ENCODE measurements at places on chromosomes 4 and X.

DNA sequence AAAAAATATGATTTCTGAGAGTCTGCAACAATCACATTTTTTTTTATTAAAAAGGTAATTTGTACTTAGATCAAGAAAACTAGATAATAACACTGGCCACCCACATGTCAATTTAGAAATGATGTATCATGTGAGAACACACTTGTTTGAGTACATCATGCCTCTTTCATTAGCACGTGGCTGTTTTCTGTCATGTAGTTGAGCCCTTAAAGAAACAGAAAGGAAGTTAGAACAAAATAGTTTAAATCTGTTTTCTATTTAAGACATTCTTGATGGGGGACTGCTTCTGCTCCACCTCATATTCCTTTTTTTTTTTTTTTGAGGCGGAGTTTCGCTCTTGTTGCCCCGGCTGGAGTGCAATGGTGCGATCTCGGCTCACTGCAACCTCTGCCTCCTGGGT, 207.5 kb downstream of the NSUN7 start:
- no peak for DNase-seq

DNA sequence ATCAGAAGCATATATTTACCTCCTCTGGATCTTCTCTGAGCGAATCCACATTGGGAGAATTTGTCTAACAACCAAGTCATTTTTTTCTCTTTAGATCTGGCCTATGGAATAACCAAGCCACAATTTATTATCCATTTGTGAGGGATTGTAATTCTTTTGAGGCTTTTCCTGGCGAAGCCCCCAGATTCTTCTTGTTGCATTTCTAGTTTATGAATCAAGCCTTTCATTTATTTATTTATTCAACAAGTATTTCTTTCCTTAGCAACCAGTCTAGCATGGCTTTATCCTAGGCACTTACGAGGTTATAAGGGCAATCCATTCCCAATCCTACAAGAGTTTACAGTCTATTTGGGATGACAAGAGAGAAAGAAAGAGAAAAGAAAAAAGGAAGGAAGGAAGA, 18.4 kb upstream of the FNIP2 start:
- DNase-seq, result no peak

- no peak for DNase-seq
Observed at GRCh38 chr4:38672397-38673129, 8.6 kb downstream of the KLF3 start.

- no peak for DNase-seq
Observed at GRCh38 chr4:139682309-139682708, 16.7 kb downstream of the MGST2 start.

DNA sequence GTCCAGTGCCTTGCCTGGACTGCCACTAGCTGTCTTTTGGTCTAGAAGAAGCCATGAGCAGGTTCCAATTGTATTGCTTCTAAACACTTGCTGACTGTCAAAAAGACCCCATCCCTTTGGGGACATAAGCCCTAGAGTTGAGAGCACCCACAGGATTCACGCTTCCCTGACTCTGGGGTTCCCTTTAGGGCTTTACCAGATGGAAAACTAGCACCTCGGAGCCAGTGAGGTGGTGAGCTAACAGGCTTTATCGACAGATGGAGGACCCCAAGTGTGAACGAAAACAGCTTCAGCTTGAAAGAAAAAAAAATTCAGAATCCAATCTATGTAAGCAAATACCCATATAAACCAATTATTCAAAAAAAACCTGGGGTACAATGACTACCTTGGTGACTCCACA, 90.8 kb downstream of the NAA11 start:
- DNase-seq, result no peak

- no peak for DNase-seq
Observed at GRCh38 chrX:51332188-51332942, at the start of gene NUDT10. Gene NUDT10, plus strand, starts transcription at chrX:51332822. Its CDS starts 144 bp downstream, at chrX:51332966.

- no peak for DNase-seq
Observed at GRCh38 chr4:105558277-105558676, 5.9 kb downstream of the ARHGEF38 start.

DNA sequence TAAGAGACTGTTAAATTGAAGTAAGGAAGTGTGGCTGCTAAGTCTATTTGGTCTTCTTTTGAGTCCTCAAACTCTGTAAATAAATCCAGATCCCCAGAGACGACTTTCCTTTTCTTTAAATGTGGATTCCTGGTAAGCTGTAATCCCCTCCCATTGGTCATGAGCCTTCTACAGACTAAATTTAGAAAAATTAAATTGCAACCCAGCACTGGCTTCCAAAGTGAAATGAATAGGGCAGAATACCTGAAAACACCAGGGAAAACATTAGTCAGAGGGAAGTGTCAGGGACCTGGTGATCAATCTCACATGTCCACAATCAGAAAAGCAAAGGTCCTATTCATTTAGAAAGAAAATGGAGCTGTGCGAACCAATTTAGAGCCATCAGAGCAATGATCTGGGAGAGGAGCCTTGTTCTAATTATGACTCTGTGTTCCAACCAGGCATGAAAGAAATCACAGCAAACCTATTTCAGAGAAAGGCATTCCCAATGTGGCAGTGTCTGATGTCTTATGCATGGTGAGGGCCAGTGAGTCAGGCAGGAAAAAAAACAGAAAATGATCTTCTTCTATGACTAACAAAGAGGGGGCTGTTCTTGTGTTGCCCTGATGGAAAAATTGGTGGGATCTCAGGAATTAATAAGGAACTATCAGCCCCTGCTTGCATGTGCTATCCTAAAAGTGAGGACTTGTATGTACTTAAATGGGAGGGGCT, 19.8 kb upstream of the CCDC149 start:
- DNase-seq, result no peak

GRCh38 chr4:85642356-85643100, 167.6 kb downstream of the ARHGAP24 start:
- DNase-seq, result no peak

GRCh38 chr4:55517526-55518229, 29.0 kb downstream of the CLOCK start:
- no peak for DNase-seq

DNA sequence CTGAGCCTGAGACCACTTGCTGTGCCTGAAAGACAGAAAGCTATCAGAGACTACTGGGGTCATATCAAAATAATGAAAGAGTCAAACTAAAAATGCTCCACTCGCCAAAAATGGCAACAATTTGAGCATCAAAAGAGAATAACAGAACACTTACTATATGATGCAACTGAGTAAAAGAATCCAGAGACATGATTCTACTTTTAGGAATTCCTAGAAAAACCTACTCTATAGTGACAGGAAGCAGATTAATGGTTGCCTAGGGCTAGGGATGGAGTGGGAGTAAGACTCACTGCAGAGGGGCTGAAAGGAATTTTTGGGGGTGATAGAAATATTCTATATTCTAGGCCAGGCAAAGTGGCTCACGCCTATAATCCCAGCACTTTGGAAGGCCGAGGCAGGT, 29.4 kb upstream of the SLAIN2 start:
- DNase-seq, result no peak

DNA sequence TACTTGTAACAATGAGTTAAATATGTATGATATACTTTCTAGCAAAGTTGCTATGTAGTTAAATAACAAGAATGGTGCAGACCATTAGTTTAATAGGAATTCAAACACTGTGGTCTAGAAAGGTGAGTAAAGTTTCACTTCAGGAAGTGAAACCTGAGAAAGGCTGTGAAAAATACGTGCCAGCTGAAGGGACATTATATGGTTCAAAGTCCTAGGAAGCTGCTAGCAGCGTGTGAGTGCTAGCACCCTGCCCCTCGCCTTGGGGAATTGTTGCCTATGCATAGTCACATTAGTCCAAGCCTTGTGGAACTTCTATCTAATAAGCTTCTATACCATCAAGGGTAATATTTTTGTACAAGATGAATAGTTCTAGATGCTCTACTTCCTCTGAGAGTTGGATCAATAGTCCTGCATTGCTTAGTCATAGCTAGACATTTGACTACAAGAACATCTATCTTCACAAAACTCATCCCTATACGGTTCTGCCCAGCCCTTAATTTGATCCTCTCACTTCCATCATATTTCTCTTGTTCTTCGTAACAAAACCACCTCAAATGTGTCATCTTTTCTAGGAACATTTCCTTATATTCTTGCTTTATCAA, 45.8 kb upstream of the ARSJ start:
- no peak for DNase-seq

DNA sequence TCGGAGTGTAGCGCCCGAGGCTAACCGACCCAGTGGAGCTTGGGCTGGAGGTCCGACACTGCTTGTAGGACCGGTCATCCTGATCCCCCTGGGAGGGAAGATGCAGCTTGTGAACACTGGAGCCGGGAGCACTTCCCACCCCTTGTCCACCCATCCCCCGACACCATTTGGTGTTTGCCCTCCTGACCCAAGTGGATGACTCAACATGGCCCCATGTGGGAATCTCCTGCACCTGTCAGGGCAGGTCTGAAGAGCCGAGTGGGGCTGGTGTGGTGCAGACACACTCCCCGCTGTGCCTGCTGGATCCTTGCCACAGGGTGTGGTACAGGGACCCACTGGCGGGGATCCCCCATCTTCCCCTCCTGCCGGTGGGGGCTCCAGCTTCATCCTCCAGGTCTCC, 90.0 kb upstream of the AFAP1 start:
- DNase-seq, result no peak

DNA sequence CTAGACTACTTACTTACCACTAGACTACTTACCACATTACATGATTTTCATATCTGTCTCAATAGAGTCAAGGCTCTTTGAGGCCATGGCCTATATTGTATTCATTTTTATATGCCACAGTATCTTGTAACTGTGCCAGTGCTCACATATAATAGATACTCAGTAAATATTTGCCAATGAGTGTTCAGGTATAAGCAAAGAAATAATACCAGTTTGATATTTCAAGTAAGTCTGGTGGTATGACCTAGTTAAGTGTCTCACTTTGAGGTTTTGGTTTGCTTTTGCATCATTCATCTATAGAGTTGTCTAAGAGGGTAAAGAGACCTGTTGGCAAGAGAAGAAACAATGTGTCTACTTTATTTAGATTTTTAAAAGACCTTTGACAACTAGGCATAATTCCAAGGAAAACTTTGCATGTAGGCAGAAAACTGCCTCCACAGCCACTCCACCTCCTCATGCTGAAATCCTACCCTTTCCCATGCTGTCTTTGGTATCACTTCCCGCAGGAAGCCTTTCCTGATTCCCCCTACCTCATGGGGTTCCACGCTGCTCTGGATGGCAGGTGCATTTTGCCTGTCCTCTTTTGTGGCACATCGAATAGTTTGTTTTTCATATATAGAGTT, 91.3 kb upstream of the KLHL13 start:
- DNase-seq, result no peak

DNA sequence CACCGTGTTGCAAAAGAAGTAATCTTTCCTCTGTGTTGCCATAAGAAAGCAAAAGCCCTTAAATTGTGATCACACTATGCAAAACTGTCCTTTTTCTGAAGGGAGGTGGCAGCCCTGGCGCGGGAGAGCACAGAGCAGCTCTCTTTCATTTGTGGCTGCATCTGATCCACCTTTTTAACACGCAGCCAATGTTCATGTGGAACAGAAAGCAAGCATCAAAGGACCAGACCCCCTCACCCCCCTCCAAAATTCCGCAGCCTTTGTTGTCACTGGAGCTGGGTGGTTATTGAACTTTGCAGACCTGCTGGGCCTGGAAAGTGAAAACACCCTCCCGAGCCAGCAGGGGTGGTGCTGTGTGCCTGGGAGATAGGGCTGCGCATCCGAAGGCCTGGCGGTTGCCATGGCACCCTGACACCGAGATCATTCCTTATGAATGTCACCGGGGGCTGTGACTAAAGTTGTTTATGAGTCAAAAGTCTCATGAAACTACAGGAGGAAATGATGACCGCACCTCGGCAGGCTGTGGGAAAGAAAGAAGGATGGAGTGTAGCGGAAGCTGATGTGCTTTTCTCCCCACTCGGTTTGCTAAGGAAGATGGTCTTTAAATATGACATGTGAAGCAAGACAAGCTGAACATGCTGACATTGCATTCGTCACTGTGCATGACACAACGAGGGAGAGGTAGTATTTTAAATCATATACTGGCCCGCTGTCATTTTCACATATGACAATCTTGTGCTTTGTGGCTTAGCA, 367.4 kb downstream of the UNC5C start:
- DNase-seq, result no peak

GRCh38 chrX:42524379-42524778, 253.6 kb downstream of the PPP1R2C start:
- no peak for DNase-seq

DNA sequence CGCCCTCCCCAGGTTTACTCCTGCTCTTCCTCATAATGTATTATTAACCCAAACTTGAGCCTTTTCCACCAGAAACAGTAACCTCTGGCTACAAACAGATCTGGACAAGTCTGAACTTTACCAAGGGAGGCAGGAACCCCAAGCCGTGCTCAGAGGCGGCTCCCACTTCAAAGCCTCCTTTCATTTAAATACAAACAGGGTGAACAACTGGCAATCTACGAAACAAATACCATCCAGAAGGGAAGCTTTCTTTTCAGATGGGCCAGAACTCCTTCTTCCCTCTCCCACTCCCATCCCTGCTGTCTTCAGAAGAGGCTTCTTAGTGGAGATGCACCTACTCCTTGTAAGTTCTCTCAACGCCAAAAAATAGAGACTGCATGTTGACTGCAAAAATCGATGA, 2.1 kb upstream of the GPC4 start:
- no peak for DNase-seq

GRCh38 chrX:4379071-4379470, 665.6 kb upstream of the PRKX start:
- DNase-seq, result no peak

GRCh38 chrX:11628399-11628798, 37.3 kb downstream of the ARHGAP6 start:
- no peak for DNase-seq

- DNase-seq, result no peak
Observed at GRCh38 chr4:84968925-84969324, 2.4 kb upstream of the WDFY3 start.

- no peak for DNase-seq
Observed at GRCh38 chr4:80446664-80447063, 111.1 kb downstream of the CFAP299 start.

- DNase-seq, result no peak
Observed at GRCh38 chrX:40169193-40170101, 71.7 kb upstream of the BCOR start.

GRCh38 chrX:108704839-108705238, 31.5 kb downstream of the IRS4 start:
- no peak for DNase-seq

DNA sequence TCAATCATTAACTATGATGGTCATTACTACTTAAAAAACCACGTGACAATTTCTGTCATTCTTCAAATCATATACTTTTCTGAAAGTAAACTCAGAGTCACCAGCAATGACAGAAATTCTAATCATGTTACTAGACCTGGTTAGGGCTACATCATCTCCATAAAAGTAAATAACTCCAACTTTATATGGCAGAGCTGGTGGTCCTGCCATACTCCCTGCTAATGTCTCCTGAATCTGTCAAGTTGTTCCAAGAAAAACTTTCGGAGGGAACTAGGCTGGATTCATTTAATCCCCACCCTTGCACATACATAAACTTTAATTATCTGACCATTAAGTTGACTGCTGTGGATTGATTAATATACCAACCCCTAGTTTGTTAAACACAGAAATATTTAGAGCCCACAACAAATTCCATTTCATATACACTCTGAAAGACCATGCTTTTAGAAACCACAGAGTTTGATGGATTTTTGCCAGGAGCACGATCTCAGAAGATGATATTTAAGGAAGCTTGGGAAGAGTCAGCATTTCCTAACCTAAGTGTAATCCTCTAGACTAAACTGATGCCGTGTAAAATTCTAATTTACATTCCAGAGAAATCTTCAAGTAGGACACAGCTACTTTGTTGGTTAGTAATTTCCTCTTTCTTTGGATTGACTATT, 577.0 kb downstream of the FAT4 start:
- DNase-seq, result no peak

GRCh38 chrX:48703642-48704481, 7.3 kb downstream of the SUV39H1 start:
- no peak for DNase-seq

GRCh38 chrX:40757058-40757457, 21.7 kb upstream of the MED14 start:
- DNase-seq, result no peak
